Naive thymus-derived CD4-positive, alpha-beta T cell (primary cell): ENCODE measurements at places on chromosomes 13 and 19. TPM values are rescaled to one million over a fixed set of nuclear protein-coding genes. Genes with fewer than 3 reads are reported as not detected.

- no peak for DNase-seq
These were observed 67.8 kb downstream of the ZNF728 start for GRCh38 chr19:22935151-22935550.

KANK3 gene
- total RNA-seq, result 1.3 and 2.0 TPM in 2 replicates

NANOS3 gene
- not detected for total RNA-seq

GRCh38 chr13:51874651-51875050 lies 12.9 kb downstream of the CCDC70 start:
- DNase-seq, result no peak

DLEU7 gene
- total RNA-seq, result 0.20 TPM in 1 of 2 replicates, not detected in the other
